Gastroesophageal sphincter (tissue), 4 donors: ENCODE measurements at places on chromosomes 11 and 22.
A peak's percentile ranks its signal among the peaks of the same experiment; 100 is the strongest.

DNA sequence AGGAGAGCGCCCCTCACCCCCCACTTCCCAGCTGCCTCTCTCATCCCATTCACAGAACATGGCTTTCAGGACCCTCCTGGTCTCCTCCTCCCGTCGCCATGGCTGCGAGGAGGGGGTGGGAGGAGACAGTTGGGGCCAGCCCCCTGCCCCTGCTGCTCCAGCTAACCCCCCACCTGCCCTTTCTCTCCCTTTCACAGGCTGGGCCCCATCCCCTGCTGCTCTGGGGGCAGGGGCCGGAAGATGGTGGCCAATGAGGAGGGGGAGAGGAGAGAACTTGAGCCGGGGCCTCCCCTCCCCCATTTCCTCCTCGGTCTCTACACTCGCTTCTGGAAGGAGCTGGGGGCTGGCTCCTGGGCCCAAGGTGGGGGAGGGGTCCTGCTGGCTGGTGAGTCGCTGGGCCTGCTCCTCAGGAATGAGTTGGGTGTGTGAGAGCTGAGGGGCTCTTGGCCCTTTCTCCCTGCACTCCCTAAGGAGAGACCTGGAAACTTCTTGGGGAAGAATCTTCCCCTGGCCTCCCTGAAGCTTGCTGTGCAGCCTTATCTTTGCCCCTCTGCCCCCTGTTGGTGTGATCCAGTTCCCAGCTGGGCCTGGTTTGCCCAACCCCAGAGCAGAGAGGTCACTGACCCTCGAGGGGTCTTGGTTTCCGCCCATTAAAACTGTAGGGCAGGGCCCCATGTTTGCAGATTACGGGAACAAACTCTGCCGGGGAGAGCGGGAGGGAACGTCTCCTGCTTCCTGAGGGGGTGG, 10.2 kb downstream of the YPEL4 start:
- ATAC-seq = no peak

GRCh38 chr22:27406389-27406861, 395.1 kb downstream of the MN1 start:
- ATAC-seq = no peak

- no peak for ATAC-seq
Measured at GRCh38 chr11:13486926-13487660, 8.7 kb downstream of the PTH start.

- peak; percentile 80 for ATAC-seq
Measured at GRCh38 chr11:122069707-122070360, 46.2 kb downstream of the BLID start.

GRCh38 chr11:57904376-57904775, 119.3 kb upstream of the OR9Q1 start:
- ATAC-seq = no peak

DNA sequence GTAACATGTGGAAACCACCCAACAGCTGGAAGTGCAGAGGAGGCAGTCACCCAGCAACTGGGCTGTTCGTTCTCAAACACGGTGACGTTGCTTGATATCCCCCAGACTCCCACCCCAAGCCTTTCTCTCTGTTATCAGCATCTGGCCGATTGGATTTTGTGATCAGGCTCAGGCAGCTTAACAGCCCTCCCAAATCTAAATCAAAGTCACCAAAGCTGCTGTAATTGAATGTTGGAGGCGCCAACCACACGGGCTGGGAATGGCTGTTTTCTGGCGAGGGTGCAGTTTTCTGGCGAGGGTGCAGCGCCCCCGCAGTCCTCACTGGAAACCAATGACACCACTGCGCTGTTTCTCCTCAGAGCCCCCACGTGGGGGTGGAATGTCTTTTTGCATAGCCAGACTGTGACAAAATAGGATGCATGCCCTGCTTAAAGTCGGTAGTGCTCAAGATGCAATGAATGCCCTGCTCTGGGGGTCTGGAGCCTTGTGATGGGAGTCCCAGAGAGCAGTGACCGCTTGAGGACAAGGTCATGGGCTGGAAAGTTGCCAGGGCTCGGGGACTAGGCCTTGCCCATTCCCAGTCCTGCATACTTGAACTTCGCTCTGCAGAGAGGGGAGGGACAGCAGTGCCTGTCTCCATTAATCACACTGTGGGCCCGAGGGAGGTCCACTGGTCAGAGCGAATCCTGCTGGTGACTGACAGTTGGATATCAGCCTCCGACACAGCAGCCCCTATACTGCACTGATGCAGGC, 105.3 kb downstream of the MORC2 start:
- no peak for ATAC-seq

- ATAC-seq = peak; percentile 16
Measured at GRCh38 chr11:122229078-122229477, 113.1 kb upstream of the BLID start.

DNA sequence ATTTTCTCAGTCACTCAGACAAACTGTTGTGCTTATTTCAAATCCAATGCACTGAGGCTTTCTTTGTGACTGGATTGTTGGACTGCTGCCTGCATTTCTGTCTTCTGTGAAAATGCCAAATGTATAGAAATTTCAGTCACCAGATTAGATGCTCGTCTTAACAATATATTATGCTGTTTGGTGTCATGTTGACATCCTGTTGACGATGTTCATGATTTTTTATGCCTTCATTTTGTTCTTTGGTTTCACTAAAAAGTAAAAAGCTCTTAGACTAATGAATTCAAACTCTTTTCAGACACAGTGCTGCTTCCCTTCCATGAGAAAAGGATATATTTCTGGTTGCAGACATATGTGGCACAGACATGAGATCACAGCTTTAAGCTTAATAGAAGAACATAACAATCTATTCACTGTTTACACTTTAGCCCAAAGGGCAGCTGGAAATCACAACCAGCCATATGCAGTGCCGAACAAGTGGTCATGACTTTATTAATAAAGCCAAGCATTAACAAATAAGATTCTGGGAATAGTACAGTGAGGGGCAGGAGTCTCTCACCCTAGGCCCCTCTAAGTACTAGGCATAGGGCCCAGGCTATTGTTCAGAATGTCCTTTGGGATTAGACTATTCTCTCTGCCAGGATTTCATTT, 9.4 kb upstream of the SOX6 start:
- ATAC-seq = no peak

GRCh38 chr22:37500745-37501609, 14.8 kb upstream of the MFNG start:
- peak; percentile 39 for ATAC-seq

DNA sequence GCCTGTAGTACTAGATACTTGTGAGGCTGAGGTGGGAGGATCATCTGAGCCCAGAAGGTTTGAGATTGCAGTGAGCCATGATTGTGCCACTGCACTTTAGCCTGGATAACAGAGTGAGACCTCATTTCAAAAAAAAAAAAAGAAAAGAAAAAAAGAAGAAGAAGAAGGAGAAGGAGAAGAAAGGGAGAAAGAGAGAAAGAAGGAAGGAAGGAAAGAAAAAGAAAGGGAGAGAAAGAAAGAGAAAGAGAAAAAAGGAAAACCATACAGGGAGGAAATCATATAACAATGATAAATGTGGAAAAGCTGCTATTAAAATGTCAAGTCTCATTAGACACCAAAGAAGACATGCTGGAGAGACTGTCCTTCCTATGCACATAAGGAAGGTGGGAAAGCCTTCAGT, 5.7 kb upstream of the PRDM10 start:
- no peak for ATAC-seq

GRCh38 chr11:57791321-57792059, 29.9 kb downstream of the CTNND1 start:
- ATAC-seq = no peak

DNA sequence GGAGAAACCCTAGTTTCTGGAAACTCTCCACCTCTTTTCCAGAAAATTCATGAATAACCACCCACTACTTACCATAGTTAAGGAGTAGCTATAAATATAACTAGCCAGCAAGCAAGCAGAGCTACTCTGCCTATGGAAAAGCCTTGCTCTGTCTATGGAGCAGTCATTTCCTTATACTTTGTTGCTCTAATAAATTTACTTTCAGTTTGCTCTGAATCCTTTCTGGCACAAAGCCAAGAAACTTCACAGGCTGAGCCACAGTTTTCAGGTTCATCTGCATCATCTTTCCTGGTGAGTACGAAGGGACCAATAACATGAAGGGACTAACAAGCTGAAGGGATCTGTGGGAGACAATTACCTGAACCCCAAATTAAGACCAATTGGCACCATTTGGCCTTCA, 4.6 kb downstream of the OR4C45 start:
- ATAC-seq = no peak

- ATAC-seq = no peak
Measured at GRCh38 chr11:15599376-15599775, 484.7 kb downstream of the INSC start.

GRCh38 chr11:112103446-112103845, 16.8 kb downstream of the SDHD start:
- ATAC-seq = no peak

- no peak for ATAC-seq
Measured at GRCh38 chr22:30046716-30047363, 33.4 kb upstream of the HORMAD2 start.

DNA sequence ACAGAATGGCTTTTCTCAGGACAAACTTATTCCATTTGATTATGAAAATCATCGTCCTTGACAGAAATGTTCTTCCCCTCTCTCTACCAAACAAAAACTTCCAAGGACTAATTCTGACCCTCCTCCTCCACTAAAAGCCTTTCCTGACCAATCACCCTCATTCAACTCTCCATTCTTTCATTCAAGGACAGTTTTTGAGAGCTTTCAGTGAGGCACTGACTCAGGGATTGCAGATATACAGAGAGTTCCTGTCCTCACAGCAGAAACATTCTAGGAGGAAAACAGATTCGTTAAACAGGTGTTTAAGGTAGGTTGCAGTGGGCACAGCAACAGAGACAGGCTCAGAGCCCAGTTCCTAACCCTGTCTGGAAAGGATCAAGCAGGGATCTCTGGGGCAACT, 41.5 kb downstream of the OR4D9 start:
- ATAC-seq = no peak

- ATAC-seq = no peak
Measured at GRCh38 chr11:68347841-68348240, 35.5 kb downstream of the LRP5 start.

DNA sequence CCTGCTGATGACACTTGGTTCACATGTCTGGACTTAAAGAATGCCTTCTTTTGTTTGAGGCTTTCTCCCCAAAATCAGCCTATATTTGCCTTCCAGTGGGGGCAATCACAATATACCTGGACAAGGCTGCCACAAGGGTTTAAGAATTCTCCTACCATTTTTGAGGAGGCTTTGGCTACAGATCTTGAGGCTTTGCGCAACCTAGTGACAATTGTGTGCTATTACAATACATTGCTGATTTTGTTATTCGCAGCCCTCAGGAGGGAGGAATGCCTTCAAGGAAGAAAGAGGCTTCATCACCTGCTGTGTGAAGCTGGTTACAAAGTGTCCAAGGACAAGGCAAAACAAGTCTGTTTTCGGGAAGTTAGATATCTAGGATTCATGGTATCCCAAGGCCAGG, 50.8 kb upstream of the OR4C15 start:
- ATAC-seq = no peak

DNA sequence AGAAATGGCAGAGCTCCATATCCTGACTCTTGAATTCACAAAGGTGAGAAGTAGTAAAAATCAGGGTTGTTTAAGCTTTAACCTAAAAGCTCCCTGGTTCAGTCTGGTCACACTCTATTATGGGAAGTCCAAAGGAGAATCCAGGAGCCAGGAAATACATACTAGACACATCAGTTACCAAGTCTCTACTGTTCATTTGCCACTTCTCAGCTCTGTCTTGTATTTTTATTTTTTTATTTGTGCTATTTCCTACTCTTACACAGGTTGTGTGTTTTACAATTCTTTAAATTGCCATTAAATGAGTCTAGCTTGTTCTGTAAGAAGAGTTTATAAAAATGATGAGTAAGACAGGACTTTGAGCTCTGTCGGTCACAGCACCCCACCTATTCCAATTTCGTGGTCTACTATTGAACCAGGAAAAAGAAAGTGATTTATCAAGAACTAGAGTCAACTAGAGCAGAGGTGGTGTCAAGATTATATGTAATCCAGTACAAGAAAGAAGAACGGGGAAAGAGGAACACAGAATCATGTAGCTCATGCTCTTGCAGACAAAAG, 9.7 kb downstream of the MS4A12 start:
- no peak for ATAC-seq

DNA sequence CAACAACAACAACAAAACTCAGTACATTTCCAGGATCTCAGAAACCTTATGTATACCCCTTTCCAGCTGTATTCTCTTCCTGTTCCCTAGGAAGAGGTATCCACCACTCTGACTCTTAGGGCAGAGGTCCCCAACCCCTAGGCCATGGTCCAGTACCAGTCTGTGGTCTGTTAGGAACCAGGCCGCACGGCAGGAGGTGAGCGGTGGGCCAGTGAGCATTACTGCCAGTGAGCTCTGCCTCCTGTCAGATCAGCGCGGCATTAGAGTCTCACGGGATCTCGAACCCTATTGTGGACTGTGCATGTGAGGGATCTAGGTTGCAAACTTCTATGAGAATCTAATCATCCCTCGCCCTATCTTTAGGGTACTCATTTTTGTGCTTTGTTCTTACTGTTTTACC, 43.9 kb upstream of the LMO1 start:
- ATAC-seq = no peak

- no peak for ATAC-seq
Measured at GRCh38 chr22:31495343-31495742, 993 bp upstream of the SFI1 start.
